ENCODE measurements at places on chromosomes 7 and 10. TPM values are rescaled to one million over a fixed set of nuclear protein-coding genes. Genes with fewer than 3 reads are reported as not detected.

The RADIL gene
- total RNA-seq, result 4.5 TPM

The GET4 gene
- total RNA-seq, result 22.9 TPM

The GRM8 gene
- 0.69 TPM for total RNA-seq

The ITPRID1 gene
- not detected for total RNA-seq

DNA sequence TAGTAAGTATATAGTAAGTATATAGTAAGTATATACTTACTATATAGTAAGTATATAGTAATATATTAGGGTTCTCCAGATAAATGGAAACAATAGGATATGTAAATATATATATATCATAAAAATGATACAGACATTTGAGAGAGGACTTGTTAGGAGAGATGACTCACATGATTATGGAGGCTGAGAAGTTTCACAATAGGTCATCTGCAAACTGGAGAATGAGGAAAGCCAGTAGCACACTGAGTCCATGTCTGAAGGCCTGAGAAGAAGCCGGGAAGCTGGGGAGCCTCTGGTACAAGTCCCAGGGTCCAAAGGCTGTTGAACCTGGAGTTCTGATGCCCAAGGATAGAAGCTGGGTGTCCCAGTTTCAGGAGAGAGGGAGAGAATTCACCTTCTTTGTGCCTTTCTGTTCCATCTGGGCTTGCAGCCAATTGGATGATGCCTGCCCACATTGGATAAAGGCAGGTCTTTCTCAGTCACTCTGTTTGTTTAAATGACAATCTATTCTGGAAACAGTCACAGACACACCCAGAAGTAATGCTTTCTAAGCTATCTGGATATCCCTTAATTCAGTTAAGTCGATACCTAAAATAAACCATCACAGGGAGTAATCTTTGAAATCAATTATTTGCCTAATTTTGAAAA lies 205.5 kb upstream of the CDC14C start:
- DNase-seq, result no peak
- no peak overlapping the region for H3K4me3 ChIP-seq
- no peaks in the 10 kb centered on the region for H3K36me3 ChIP-seq
- no peaks in the 10 kb centered on the region for H3K4me1 ChIP-seq
- H3K27me3 ChIP-seq, result no peaks in the 10 kb centered on the region

GRCh38 chr7:47887016-47887640 lies 61.1 kb downstream of the PKD1L1 start:
- H3K36me3 ChIP-seq, result peaks cover 13% of the 10 kb centered on the region
- no peak overlapping the region for H3K4me3 ChIP-seq
- peaks cover 26% of the 10 kb centered on the region for H3K4me1 ChIP-seq
- no peak overlapping the region for H3K27ac ChIP-seq

- no peaks in the 10 kb centered on the region for H3K36me3 ChIP-seq
- no peak for DNase-seq
- H3K27ac ChIP-seq, result no peak overlapping the region
- H3K27me3 ChIP-seq, result no peaks in the 10 kb centered on the region
These were observed 386.0 kb downstream of the KIF20B start for GRCh38 chr10:90087197-90088023.

Measured in left ventricle myocardium inferior (tissue), 1 donor.